ENCODE measurements at places on chromosomes 7 and 10.

- DNase-seq, result no peak
Measured at GRCh38 chr7:39357648-39358047, 208.6 kb upstream of the YAE1 start.

GRCh38 chr10:6170638-6171037 lies 32.1 kb upstream of the PFKFB3 start:
- DNase-seq, result no peak

DNA sequence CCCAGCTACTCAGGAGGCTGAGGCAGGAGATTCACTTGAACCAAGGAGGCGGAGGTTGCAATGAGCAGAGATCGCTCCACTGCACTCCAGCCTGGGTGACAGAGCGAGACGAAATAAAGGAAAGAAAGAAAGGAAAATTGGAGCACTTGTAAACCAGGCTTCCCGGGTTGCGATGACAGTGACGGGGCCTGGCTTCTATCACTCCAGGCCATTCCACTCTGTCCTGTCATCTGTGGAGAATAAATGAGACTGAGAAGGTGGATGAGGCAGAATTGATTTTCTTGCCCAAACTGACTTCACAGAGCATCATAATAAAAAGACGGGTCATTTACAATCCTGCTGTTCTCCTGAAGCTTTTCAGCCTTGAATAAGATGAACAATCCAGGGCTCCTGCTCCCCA lies 12.1 kb upstream of the KPNA7 start:
- no peak for DNase-seq

- DNase-seq, result no peak
Measured at GRCh38 chr10:8163824-8164223, 109.3 kb downstream of the GATA3 start.

DNA sequence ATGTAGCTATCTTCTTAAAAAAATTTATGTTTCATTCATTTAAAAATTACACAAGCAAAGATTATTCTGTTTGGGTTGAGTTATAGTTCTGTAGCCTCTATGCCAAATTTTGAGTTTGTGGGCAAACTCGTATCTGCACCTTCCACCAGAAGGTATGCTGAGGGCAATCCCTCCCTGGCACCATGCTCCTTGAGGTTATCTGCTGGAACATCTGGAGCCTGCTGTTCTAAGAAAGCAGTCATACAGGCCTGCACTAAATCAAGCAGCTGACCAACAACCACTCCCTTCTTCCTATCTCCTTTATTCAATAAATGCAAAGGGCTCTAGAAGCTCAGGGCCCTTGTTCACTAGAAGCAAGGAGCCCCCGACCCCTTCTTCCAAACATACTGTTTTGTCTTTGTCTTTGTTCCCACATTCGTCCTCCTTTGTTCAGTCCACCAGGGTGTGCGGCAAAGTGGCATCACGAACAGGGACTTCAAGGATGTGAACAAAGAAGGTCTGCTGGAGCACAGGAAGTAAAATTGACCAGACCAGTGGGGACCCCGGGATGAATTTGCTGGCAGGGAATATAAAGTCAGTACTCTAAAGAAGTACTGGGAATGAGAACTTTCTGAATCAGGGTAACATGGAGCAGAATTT lies 36.4 kb downstream of the OR13A1 start:
- DNase-seq, result no peak
